GM18507 (cell line): ENCODE measurements at places on chromosomes 3 and 15.

- DNase-seq, result no peak
Observed at GRCh38 chr3:176447369-176447768, 749.9 kb downstream of the TBL1XR1 start.

GRCh38 chr3:114418724-114419543 is 125.1 kb downstream of the TIGIT start:
- DNase-seq, result no peak

GRCh38 chr3:142987707-142988106 is 13.7 kb upstream of the U2SURP start:
- DNase-seq, result no peak

- DNase-seq, result no peak
Observed at GRCh38 chr15:47384776-47385175, 332.5 kb upstream of the SEMA6D start.

DNA sequence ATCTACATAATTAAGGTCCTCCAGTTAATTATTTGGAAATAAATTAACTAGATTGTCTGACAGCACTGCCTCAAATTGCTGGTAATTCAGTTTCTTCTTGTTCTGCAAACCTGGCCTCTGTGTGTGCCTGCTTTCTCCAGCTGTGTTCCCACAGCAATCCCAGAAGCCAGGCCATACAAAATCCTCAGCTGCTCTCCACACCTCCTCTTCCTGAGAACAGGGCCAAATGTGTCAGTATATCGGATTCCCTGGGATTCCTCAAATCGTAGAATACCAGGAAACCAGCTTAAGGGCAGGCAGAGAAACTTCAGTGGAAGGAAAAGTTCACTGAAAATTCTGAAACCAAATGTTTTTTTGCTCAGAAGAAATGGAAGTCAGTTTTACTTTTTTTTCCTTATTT is 261.4 kb downstream of the ZMAT3 start:
- no peak for DNase-seq

- no peak for DNase-seq
Observed at GRCh38 chr3:99777210-99777549, 40.5 kb upstream of the CMSS1 start.

DNA sequence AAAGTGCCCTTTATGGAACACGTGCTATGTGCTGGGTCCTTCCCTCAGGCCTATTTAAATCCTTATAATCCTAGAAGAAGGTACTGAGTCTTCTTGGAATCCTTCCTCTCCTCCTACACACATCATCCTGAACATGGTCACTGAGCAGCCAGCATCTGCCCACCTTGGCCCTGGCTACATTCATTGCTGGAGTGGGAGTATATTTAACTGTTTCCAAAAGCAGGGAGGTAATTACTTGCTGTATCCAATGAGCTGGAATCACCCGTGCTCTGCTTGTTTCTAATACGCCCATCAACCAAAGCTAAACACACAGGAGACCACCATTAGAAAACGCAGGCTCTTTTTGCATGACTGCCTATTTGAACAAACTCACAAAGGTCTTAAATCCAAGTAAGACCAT is 122.2 kb downstream of the RORA start:
- no peak for DNase-seq

DNA sequence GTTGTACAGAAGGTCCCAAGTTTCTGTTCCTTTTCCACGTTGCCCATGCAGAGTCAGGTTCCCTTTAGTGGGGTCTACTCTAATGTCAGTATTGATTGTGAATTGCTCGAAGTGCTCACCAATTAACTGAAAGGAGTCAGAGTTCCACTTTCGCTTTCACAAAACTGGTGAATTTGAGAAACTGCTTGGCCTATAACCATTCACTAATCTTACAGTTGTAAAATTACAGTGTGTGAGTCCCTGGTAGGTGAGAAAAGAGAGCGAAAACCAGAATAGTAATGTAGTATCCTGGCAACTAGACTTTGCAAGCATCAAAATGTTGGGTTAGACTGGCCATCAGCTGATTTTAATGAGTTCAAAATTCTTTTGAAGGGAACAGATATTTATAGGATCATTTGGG is 237.5 kb upstream of the CHRM5 start:
- no peak for DNase-seq

GRCh38 chr3:10259036-10259435 is 10.8 kb downstream of the TATDN2 start:
- DNase-seq, result no peak

- no peak for DNase-seq
Observed at GRCh38 chr15:39625451-39625850, 44.6 kb downstream of the THBS1 start.

GRCh38 chr15:95068701-95069521 is 837.5 kb downstream of the MCTP2 start:
- DNase-seq, result no peak

DNA sequence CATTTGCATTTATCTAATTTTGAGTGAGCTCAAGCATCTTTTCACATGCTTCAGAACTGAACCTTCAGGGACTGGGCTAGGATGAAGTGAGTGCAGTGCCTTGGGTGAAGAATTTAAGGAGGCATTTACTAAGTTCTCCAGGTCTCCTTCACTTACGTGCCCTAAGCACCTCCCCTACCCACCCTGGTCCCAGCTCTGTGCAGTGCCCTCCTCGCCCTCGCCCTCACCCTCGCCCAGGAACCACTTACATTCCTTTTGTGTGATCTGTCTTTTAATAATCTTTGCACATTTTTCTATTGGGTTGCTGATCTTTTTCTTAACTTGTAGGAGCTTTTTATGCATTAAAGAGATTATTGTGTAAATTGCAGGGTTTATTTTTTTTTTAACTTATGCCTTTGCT is 322.6 kb downstream of the THSD4 start:
- DNase-seq, result no peak

- DNase-seq, result no peak
Observed at GRCh38 chr15:37698679-37699078, 235.8 kb upstream of the TMCO5A start.

DNA sequence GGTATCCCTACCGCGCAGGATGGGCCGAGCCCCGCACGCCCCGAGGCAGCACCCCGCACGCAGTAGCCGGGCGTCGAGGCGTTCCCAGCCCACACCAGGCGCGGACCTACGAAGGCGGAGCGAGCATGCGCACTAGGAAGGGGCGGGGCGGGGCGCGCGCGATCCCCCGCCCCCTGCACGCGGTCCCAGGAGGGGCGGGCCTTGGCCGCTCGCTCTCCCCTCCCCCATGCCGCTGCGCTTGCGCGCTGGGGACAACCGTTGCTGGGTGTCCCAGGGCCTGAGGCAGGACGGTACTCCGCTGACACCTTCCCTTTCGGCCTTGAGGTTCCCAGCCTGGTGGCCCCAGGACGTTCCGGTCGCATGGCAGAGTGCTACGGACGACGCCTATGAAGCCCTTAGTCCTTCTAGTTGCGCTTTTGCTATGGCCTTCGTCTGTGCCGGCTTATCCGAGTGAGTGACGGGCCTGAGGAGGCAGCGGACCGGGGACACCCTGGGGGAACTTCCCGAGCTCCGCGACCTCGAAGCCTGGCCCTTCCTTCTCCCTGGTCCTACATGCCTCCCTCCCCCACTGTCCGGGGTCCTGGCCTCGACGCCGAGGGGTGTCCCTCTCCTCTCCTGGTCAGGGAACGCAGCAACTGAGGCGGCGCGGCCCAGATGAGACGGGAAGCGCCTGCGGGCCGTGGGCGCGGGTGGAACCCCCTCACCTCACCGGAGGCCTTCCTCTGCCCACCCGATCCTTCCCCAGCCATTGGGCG is at the start of gene SPESP1:
TSS of gene SPESP1 (plus strand) at position 258 of the 755 bp plus-strand sequence. CDS start at position 387, 129 bp downstream.
- no peak for DNase-seq

- no peak for DNase-seq
Observed at GRCh38 chr15:100073982-100074381, 267.8 kb downstream of the ADAMTS17 start.

GRCh38 chr3:81913886-81914663 is 152.6 kb upstream of the GBE1 start:
- DNase-seq, result no peak

DNA sequence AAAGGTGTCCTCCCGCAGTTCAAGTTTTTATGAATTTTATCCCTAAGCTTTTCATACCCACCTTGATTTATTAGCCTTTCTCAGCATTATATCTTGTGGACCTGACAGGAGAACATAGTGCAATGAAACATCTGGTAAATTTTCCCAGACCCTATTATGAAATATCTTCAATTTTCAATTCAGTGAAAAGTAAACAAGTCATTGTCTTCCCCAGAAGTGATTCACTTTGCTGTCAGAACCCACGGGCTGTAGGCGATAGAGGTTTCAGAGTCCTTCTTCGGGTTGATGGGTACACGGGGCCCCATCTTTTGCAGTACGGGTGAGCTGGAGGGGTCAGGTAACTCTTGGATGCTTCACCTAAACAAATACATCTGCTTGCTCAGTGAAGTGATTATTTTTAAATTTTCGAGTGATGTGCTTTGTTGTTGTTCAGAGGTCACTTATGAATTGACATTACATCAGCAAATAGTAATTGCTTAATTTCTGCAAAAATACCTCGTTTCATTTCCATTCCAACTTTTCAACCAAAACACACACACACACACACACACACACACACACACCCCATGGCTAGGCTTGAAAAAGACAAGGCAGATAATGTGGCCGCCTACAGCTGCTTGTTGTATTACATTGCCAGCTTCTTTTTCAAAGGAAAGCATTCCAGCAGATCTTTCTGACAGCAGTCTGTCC is 102.9 kb downstream of the SEMA6D start:
- no peak for DNase-seq

DNA sequence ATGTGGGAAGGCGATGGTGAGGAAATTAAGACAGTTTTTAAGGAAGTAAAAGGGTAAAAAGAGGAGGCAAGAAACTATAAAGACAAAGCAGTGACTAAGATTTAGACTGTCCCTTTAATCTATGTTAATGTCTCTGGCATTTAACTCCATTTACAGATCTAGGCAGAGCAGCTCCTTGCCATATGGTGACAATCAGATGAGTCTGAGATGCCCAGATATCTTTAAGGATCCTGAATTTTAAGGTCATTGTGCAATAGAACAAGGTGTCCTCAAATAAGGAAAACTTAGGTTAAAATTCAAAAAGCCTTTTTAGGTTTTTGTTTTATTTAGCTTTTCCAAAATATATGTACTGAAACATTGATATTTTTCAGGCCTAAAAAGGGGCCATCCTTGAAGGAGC is 24.1 kb downstream of the RASGRP1 start:
- DNase-seq, result no peak

DNA sequence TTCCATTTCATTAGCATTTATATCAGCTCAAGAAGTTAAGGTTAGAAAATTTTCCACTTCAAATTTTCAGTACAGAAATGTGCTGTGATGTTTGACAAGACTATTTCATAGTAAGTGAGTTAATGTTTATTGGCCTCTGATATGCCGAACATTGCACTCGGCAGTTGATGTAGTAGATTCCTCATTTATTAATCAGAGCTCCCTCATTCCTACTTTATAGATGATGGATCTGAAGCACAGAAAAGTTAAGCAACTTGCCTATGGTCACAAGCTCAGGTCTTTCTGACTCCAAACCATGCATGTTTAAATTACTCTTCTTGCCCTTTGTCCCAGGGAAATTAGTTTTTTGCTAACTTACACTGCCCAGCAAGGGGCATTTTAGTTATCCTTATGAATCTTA is 92.0 kb downstream of the ATG7 start:
- DNase-seq, result no peak

GRCh38 chr15:81265944-81266775 is 57.8 kb downstream of the STARD5 start:
- peak; percentile 66 for DNase-seq

DNA sequence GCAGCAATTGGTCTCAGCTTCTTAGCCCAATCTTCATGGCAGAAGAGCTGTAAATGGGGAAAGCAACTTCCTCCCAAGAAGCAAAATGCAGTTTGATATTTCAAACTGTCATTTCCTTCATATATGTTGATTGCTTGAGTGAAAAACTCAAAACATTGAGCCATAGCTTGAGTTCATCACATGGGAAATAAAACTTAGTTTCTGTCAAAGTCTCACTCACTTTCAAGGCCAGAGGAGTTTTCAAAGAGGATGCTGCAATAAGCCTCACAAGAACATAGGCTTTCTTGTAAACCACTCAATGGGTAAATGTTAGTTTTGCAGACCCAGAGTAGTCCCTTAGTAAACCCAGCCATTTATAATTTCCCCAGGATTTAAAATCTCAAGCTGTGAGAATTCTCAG is 29.1 kb upstream of the SUCLG2 start:
- no peak for DNase-seq

DNA sequence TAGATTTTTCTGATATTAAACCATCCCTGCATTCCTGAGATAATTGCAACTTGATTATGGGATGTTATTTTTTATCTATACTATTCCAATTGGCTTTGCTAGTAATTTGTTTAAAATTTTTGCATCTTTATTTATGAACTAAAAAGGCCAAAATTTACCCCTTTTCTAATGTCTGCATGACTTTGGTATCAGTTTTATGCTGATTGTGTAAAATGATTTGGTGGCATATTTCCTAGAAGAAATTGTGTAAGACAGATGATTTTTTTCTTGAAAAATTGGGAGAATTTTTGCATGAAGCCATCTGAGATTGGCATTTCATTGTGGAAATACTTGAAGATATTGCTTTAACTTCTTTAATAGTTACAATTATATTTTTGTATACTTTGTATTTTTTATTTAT is 183.8 kb upstream of the TBL1XR1 start:
- DNase-seq, result no peak

DNA sequence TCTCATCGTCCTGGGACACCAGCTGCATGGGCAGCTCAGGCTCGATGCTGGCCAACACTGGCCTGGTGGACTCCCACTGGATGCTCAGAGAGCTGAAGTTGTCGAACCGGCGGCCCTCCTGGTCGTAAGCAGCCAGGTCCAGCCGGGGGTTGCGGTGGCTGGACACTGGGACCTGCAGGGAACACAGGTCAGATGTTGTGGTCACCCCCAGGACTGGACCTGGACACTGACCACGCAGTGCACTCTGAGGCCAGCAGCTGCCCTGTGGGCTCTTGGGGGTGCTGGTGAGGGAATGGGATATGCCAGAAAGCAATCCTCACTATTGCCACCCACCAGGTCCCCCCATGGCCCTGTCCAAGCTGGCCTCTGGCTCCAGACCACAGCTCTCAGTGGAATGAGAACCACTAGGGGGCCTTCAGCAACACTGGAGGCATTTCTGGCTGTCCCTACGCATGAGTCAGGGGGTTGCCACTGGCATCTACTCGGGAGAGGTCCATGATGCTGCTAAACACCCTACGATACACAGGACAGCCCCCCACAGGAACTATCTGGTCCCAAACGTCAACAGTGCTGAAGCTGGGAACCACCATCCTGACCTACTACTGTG is 66.1 kb downstream of the NUP210 start:
- DNase-seq, result no peak

- no peak for DNase-seq
Observed at GRCh38 chr3:180990505-180990904, 969 bp upstream of the DNAJC19 start.

DNA sequence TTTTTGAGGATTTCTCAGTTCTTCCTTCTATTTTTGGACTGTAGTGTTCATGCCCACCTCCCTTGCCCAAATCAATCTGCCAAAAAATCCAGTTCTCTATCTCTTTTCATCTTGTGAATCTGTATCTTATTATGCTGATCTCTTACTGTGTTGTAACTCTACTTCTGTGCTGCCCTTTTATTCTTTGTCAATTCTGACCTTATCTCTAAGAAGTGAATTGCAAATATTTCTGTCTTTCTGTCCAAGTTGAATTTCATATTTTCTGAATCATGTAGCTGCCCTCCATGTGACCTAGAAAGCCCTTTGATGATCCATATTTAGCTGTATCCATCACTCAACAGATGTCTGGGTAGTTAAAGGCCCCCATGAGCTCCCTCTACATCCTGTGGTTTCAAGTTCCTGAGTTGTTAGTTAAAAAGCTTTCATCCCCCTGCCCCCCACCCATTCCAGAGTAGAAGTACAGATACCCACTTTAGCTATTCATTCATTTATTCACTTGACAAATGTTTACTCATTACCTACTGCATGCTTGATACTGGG is 33.6 kb upstream of the ETV5 start:
- DNase-seq, result no peak

GRCh38 chr3:151835751-151836525 is 22.0 kb downstream of the AADAC start:
- no peak for DNase-seq
